Naive B cell (primary cell): ENCODE measurements at places on chromosomes 1 and 21. TPM values are rescaled to one million over a fixed set of nuclear protein-coding genes. Genes with fewer than 3 reads are reported as not detected.

- peak overlapping the region; percentile 43 for H3K4me3 ChIP-seq
- H3K27me3 ChIP-seq: no peaks in the 10 kb centered on the region
- H3K27ac ChIP-seq: no peak overlapping the region
- H3K36me3 ChIP-seq: no peaks in the 10 kb centered on the region
- DNase-seq: no peak
These were observed 373.1 kb upstream of the CXADR start for GRCh38 chr21:17139696-17140095.

GRCh38 chr1:207828485-207829158 is 76.8 kb downstream of the CD46 start:
- H3K27me3 ChIP-seq: peaks cover 5% of the 10 kb centered on the region
- peak; percentile 52 for DNase-seq
- H3K4me1 ChIP-seq: peaks cover 89% of the 10 kb centered on the region
- H3K27ac ChIP-seq: peak overlapping the region; percentile 88
- peak overlapping the region; percentile 7 for H3K4me3 ChIP-seq

- H3K4me3 ChIP-seq: peak overlapping the region; percentile 71
- H3K27ac ChIP-seq: no peak overlapping the region
These were observed 8.1 kb downstream of the TP53BP2 start for GRCh38 chr1:223837687-223838086.

DNA sequence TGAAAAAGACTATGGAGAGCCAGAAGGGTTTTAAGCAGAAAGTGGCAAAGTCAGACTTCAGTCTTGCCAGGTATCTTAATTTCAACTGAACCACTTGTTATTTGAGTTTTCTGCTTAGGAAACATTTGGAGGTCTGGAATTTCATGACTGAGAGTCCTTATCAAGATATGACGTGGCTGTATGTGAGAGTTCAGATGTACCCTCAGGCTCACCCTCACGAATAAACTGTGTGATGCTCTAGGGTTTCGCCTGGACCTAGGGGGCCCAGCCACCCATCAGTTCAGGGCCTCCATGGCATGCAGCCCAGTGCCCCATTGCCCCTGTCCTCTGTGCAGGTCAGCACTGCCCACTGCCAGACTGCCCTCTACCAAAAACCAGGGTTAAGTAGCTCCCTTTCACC is 30.6 kb upstream of the TADA1 start:
- H3K4me3 ChIP-seq: no peak overlapping the region
- H3K4me1 ChIP-seq: peaks cover 21% of the 10 kb centered on the region
- no peak overlapping the region for H3K27ac ChIP-seq
- no peaks in the 10 kb centered on the region for H3K36me3 ChIP-seq

DNA sequence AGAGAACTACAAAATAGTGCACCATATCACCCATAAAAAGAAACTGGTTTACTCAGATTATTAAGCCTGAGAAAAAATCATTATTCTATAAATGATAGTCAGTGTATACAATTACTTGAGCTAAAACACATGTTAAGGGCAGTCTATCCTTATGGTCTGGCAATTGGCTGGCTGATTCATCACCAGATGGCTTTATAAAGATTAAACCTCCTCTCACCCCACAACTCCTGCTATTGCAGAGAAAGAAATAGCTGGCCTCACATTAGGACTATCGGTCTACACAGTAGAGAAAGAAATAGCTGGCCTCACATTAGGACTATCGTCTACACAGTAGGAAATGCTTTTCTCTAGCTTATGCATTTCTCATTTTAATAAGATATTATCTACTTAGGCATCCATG is 21.2 kb downstream of the CEP170 start:
- peaks cover 17% of the 10 kb centered on the region for H3K4me1 ChIP-seq
- DNase-seq: no peak
- no peaks in the 10 kb centered on the region for H3K27me3 ChIP-seq
- H3K4me3 ChIP-seq: no peak overlapping the region

DNA sequence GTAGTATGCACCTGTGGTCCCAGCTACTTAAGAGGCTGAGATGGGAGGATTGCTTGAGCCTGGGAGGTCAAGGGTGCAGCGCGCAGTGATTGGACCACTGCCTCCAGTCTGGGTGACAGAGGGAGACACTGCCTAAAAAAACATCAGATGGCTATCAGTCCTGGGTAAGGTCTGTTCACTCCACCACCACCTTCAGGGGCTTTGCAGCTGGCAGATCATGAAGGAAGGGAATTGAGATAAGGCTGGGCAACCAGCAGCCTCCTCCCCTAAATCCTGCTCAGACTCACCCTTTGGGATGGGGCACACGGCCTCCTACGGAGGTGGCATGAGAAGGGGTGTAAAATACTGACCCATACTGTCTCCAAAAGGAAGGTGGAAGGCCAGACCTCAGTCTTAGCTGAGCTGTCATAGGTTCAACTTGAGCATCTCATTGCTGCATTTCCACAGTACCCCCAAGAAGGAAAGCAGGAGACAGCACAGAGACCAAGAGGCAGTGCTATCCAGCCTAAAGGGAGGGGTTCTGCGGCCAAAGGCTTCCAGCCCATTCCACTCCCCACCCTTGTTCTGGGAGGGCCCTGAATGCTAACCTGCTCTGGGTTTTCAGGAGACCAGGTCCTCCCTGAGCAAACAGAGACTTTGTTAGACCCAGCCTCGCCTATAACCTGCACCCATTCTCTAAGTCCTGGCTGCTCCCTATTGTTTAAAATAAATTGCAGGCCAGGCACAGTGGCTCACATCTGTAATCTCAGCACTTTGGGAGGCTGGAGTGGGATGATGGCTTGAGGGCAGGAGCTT is 13.7 kb downstream of the SLC45A3 start:
- H3K4me3 ChIP-seq: peak overlapping the region; percentile 65
- DNase-seq: no peak
- H3K27ac ChIP-seq: peak overlapping the region; percentile 94
- H3K4me1 ChIP-seq: peaks cover 66% of the 10 kb centered on the region
- no peaks in the 10 kb centered on the region for H3K27me3 ChIP-seq
- no peaks in the 10 kb centered on the region for H3K36me3 ChIP-seq

GRCh38 chr1:180266275-180267210 is 36.5 kb downstream of the LHX4 start:
- H3K27me3 ChIP-seq: no peaks in the 10 kb centered on the region
- DNase-seq: no peak
- no peaks in the 10 kb centered on the region for H3K36me3 ChIP-seq
- H3K4me3 ChIP-seq: no peak overlapping the region
- H3K27ac ChIP-seq: no peak overlapping the region

Gene SV2A
- polyA plus RNA-seq: not detected

- DNase-seq: no peak
- H3K27ac ChIP-seq: no peak overlapping the region
- no peak overlapping the region for H3K4me3 ChIP-seq
- no peaks in the 10 kb centered on the region for H3K4me1 ChIP-seq
These were observed 738.5 kb upstream of the CHRM3 start for GRCh38 chr1:238647877-238648276.

Gene CD1D
- polyA plus RNA-seq: 11.5 TPM

DNA sequence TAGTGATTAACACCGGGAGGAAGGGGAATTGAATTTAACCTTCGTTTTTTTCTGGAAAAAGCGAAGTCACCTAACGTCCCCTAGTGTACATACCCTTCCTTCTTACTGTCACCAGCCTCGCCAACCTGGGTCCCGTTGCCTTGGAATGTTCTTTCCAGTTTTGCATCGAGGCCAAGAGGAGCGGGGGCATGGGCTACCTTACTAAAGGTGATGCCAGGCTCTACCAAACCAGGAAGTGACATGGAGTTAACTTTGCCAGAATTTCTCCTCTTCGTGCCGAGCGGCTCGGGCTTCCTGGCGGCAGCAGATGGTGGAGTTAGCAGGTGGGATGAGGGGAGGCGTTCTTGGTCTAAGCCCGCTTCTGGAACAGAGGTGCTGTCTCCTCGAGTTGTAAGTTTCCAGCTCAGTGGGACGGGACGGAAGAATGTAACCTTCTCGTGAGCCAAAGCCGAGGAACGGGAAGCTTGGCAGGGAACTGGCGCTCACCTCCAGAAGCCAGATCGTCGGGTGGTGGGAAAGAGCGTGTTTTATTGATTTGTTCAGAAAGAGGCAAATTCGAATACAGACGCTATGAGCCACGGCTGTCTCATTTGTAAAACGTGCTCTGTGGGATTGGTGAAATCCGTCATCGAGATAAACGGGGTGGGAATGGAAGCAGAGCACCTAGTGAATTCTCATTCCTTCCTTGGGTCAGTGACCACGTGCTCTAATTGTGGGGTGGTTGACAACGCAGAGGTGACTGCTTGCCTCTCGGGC is 486 bp downstream of the NIPAL3 start:
- H3K4me1 ChIP-seq: peaks cover 54% of the 10 kb centered on the region
- peak overlapping the region; percentile 90 for H3K27ac ChIP-seq
- peak overlapping the region; percentile 88 for H3K4me3 ChIP-seq

Gene ANGPTL7
- polyA plus RNA-seq: not detected

Gene FHL3
- 5.1 TPM for polyA plus RNA-seq

Gene DISP3
- 0.09 TPM for polyA plus RNA-seq

GRCh38 chr1:55774446-55774845 is 559.3 kb upstream of the USP24 start:
- H3K27me3 ChIP-seq: no peaks in the 10 kb centered on the region
- no peak overlapping the region for H3K27ac ChIP-seq
- H3K36me3 ChIP-seq: no peaks in the 10 kb centered on the region
- H3K4me3 ChIP-seq: no peak overlapping the region
- no peaks in the 10 kb centered on the region for H3K4me1 ChIP-seq

GRCh38 chr1:202568410-202568809 is 141.8 kb downstream of the SYT2 start:
- H3K36me3 ChIP-seq: peaks cover 21% of the 10 kb centered on the region
- H3K27ac ChIP-seq: no peak overlapping the region
- no peak overlapping the region for H3K4me3 ChIP-seq
- H3K27me3 ChIP-seq: peaks cover 10% of the 10 kb centered on the region

DNA sequence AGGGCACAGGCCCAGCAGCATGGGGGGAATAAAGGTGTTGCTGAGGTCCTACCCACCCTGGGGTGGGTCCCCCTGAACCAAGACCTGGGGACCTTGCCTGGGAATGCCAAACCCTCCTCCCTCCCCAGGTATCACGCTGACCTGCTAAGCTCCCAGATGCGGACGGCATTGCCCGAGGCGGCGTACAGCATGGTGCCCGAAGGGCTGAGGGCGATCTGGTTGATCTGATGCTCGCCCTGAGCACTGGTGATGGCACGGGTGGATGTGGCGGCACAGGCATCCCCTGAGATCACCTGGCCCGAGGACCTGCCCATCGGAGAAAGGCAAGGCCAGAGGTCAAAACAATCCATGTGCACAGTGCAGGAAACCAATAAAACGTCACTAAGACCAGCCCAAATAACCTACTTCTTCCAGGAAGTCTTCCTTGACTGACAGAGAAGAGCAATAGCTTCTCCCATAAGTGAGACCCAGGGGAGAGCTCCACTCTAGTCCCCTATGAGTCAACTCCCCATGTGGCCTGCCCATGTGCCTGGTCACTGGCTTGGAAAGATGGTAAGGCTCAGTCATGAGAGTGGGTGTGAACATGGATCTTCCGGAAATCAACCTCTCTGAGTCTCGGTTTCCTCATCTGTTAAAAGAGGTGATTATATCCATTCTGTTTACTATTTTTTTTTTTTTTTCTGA is 46.3 kb downstream of the KIF21B start:
- H3K27ac ChIP-seq: peak overlapping the region; percentile 52
- H3K27me3 ChIP-seq: no peaks in the 10 kb centered on the region
- H3K36me3 ChIP-seq: peaks cover 35% of the 10 kb centered on the region
- DNase-seq: no peak

Gene TNFSF18
- not detected for polyA plus RNA-seq

DNA sequence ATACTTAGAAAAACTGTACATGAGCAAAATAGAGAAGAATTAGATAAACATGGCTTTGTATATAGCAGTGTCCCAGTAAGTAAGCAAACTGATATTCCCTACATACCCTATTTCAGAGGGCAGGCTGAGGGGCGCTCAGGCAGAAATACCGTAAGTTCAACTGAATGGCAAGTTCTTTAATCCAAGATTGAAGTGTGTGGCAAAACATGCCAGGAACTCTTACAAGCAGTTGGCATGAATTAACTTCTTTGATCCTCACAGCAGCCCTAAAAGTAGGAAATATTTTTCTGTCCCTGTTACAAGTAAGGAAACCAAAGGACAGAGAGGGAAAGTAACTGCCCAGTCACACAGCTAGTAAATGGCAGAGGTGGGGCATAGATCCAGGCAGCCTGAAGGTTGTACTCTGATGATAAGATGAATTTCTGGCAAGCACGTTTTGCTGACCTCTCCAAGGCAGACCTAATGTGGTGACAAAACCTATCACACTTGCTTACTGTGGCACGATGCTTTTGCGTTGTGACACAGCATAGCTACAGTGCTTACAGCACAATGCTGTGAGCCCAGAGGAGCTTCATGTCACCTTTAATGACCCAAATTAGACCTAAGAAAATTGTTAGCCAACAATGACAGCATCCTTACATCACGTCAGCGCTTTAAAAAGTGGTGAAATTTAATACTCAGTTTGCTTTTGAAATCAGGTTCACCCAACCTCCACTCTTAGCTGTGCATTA is 35.0 kb upstream of the THEM4 start:
- DNase-seq: no peak
- H3K4me3 ChIP-seq: no peak overlapping the region
- no peaks in the 10 kb centered on the region for H3K36me3 ChIP-seq
- H3K27me3 ChIP-seq: peaks cover 41% of the 10 kb centered on the region
- peaks cover 3% of the 10 kb centered on the region for H3K4me1 ChIP-seq
- H3K27ac ChIP-seq: peak overlapping the region; percentile 33

DNA sequence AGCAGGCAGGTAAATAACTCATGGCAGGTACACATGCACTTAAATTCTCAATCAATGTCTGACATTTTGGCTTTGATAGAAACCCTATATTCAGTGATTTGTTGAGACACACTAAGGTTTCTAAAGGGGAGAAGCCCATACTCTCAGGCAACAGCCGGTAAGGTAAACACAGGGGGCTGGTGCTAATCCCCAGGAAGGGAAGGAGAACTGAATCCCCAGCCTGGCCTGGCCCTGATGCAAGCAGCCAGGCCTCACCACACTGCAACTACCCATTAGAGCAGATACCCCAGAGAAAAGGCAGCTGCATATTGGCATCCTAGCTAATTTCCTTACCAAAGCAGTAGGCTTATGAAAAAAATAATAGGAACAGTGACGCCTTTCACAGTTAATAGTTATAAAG is 116.5 kb upstream of the LRRC7 start:
- DNase-seq: no peak
- H3K4me3 ChIP-seq: no peak overlapping the region
- H3K27ac ChIP-seq: no peak overlapping the region
- H3K4me1 ChIP-seq: no peaks in the 10 kb centered on the region
- H3K27me3 ChIP-seq: no peaks in the 10 kb centered on the region

Gene DIRAS3
- not detected for polyA plus RNA-seq

DNA sequence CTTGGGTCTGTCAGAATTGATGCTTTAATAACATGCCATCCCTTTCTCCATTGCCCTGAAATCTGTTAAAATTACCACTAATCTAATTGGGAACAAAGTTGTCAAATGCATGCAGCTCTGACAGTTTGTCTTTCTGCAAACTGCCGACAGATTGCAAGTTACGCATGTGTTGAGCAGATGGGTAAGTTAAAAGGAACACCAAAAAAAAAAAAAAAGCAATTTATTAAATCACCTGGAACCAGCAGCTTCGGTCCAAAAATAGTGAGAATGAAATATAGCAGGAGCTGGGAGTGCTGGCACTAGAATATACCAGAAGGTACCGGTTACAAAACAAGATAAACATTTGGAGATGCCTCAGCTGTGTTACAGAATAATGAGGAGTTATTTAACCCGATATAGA is 149.6 kb upstream of the C1orf87 start:
- no peak for DNase-seq
- no peak overlapping the region for H3K27ac ChIP-seq
- no peaks in the 10 kb centered on the region for H3K4me1 ChIP-seq
- no peaks in the 10 kb centered on the region for H3K36me3 ChIP-seq
- H3K27me3 ChIP-seq: no peaks in the 10 kb centered on the region

GRCh38 chr1:52139817-52140540 is 1.9 kb upstream of the ZFYVE9 start:
- no peak for DNase-seq
- no peaks in the 10 kb centered on the region for H3K36me3 ChIP-seq
- H3K27me3 ChIP-seq: peaks cover 44% of the 10 kb centered on the region
- no peak overlapping the region for H3K27ac ChIP-seq
- H3K4me3 ChIP-seq: peak overlapping the region; percentile 11
